Stimulated activated CD4-positive, alpha-beta T cell treated with anti-CD3 and anti-CD28 coated beads, Interleukin-12 subunit alpha, Interleukin-12 subunit beta, amount 100 ng/mL, for 4 hours (primary cell): ENCODE measurements at places on chromosomes 4 and X.

GRCh38 chr4:68361146-68361589 lies 11.3 kb upstream of the YTHDC1 start:
- DNase-seq = no peak

GRCh38 chrX:150768580-150769190 lies 75.5 kb downstream of the MTMR1 start:
- no peak for DNase-seq

GRCh38 chr4:105911426-105911825 lies 16.2 kb downstream of the NPNT start:
- DNase-seq = no peak

GRCh38 chr4:7023486-7023885 lies 19.7 kb upstream of the TADA2B start:
- DNase-seq = no peak

GRCh38 chrX:37603938-37604409 lies 32.5 kb downstream of the LANCL3 start:
- no peak for DNase-seq
